Large intestine (tissue), 12 donors: ENCODE measurements at places on chromosomes 1 and 21. TPM values are rescaled to one million over a fixed set of nuclear protein-coding genes. Genes with fewer than 3 reads are reported as not detected.
A peak's percentile ranks its signal among the peaks of the same experiment; 100 is the strongest.

- DNase-seq: no peak
Measured at GRCh38 chr1:17258116-17258757, 9.3 kb downstream of the PADI3 start.

- DNase-seq: no peak
Measured at GRCh38 chr1:2274231-2274928, 46.3 kb downstream of the SKI start.

- no peak for DNase-seq
Measured at GRCh38 chr1:37474697-37475379, 458 bp downstream of the ZC3H12A start.

DNA sequence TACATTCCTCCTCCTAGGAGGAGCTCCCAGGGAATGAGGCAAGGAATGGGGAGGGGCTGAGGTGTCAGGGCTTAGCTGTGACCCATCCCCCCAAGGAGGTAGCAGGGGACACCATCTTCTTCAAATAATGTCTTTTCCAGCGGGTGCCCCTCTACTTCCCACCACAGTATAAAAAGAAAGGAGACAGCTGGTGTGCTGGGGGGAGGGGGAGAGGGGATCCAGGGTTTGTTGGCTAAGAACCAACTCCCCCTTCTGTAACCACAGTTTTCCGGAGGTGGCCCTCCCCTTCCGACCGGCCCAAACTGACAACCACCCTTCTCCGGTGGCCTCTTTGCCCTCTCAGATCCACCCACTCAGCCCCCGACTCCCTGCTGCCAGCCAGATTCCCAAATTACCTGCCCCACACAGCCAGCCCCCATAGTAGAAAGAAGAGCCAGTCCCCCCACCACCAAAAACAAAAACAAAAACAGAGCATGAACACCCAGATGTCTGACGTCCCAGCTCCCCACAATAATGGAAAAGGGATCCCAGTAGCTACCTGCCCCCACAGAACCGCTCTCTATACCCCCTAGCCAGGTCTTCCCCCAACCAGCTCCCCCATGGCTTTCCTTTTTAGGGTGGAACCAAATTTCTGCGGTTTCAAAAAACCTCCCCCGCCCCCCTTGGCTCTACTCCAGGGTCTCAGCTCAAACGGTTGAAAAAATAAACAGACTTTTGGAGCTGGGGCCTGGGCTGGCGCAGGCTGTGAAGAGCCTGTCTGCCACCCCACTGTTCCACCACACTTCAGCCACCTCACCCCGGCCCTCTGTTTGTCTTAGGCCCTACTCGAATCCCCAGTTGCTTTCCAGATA is 2.1 kb downstream of the ARHGEF2 start:
- peak; percentile 44 for DNase-seq

The HOOK1 gene
- polyA plus RNA-seq: 35.6 TPM

GRCh38 chr1:196584696-196585095 is 23.5 kb downstream of the KCNT2 start:
- DNase-seq: no peak

DNA sequence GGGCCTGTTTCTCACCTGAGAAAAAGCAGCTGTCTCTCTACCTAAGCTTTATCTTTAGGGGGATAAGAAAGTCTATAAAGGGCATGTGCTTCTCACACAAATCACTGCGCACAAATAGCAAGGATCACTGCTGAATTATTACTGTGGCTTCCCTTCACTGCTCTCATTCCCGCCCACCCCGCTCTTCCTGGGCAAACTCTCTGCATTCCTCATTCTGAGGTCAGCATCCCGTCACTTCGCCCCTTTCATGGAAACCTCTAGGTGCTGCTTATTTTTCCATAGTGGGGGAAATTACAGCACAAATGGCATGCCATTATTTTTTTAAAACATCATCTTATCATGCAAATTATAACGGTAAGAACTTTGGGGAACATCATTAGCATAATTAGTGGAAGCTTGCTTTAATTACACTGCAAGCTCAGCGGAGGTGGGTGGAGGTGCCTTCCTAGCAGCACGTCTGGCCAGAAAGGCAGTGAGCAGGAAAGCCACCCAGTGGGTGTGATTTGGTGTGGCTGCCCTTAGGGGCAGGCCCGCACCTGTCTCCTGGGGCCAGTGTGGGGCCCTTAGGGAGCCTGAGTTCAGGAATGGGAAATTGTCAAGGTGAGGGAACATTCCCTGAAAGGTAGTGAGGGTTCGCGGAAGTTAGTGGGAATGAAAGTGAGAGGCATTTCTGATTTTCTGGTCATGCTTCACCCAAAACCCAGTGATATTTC is 105.9 kb downstream of the LAMC2 start:
- peak; percentile 25 for DNase-seq

DNA sequence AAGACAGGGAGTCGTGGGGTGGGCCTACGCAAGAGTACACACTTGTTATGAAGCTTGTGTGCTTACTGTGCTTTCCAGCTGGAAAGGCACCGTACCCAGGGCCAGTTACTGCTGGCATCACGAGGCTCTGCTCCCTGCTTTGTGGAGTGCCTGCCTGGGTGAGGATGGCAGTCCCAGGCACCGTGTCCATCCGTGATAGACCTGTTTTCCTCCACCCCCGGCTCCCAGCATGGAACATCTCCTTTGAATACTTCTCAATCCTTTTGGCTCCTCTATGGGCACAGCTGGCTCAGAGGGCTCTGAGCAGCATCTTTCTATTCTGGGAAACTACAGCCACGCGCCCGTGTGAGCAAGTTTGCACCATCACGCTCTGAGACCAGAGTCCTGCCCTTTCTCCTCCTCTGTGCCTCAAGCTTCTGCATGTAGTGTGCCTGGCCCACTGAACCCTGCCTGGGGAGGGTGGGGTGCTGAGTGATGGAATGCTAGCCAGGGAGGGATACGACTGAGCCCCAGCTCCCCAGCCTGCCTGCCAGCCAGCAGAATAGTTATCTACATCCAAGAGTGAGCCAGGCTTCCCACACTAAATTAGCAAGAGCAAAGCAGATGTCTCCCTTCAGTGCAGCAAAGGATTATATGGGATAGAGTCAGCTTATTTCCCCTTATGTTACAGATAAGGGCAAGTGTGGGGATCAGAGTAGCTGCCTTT is 7.1 kb upstream of the TNR start:
- no peak for DNase-seq

- DNase-seq: peak; percentile 53
Measured at GRCh38 chr1:179310721-179311120, 17.1 kb downstream of the SOAT1 start.

- DNase-seq: no peak
Measured at GRCh38 chr21:31398574-31398973, 54.5 kb upstream of the TIAM1 start.

DNA sequence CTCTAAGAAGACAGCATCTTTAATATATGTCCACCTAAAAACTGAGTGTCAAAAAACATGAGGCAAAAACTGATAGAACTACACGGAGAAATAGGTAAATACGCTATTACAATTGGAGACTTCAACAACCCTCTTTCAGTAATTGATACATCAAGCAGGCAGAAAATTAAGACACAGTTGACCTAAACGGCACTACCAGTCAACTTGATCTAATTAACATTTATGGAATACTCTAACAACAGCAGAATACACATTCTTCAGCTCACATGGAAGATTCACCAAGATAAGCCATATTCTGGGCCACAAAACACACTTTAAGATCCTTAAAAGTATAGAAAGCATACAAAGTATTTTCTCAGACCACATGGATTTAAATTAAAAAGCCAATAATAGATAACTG is 137.6 kb downstream of the CLIC6 start:
- no peak for DNase-seq
